Activated CD4-positive, alpha-beta memory T cell treated with anti-CD3 and anti-CD28 coated beads, Interleukin-2, amount 10 ng/mL, durations not matched to agents 7 days and 5 days (primary cell): ENCODE measurements at places on chromosomes 1 and 21.

GRCh38 chr1:201466492-201466891, 2.5 kb downstream of the PHLDA3 start:
- no peak for DNase-seq

DNA sequence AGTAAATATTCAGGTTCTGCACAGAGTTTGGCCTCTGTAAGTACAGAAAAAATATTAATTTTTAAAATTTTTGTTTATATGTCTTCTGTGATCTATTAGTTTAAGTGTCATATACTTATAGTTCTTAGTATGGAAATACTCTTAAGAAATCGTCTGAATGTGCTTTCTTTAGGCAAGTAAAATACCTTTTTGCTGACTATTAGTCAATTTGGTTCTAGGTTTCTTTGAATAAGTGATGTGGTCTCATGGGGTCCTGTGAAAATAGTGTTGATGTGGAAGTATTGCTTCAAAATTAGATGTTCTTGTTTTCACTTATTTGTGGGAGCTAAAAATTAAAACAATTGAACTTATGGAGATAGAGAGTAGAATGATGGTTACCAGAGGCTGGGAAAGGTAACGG, 23.9 kb downstream of the MIGA1 start:
- DNase-seq: no peak

DNA sequence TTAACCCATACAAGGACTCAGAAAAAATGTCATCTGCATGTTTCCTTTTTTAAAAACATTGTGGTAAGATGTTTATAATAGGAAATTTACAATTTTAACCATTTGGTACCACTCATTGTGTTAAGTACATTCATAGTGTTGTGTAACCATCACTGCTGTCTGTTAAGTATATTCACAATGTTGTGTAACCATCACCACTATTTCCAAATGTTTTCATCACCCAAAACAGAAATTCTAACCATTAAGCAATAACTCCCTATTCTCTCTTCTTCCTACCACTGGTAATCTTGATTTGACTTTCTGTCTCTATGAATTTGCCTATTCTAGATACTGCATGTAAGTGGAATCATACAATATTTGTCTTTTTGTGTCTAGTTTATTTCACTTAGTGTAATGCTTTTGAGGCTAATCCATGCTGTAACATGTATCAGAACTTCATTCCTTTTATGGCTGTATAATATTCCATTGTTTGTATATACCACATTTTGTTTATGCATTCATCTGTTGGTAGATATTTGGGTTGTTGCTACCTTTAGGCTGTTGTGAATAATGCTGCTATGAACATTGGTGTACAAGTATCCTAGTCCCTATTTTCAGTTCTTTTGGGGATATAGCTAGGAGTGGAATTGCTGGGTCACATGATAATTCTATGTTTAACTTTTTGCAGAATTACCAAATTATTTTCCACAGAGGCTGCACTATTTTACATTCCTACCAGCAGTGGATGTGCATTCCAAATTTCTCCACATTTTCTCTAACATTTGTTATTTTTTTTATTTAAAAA, 14.1 kb downstream of the HIPK1 start:
- no peak for DNase-seq

DNA sequence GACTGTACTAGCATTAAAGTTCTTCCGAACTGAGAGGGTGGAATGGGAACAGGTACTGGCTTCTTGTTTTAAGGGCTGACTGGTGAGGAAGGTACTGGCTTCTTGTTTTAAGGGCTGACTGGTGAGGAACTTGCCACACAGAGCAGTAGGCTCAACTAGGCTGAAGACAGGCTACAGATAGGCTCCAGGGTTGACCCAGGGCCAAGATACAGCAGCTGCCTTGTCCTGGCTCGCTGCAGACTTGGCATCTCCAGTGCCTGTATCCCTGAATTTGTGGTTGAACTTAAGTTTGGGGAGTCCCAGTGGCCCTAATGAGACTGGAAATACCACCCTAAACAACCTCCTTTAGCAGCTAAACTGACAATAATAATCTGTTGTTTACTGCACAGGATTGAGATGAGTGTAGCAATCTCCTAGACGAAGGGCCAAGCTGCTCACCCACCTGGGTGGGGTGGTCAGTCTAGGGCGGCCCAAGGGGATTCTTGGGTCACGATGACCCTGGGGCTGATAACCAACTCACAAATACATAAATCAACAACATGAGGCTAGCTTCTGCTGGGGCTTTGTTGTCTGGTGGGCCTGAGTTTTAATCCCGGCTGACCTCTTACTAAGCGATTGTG, 227.1 kb downstream of the DISC1 start:
- no peak for DNase-seq

- no peak for DNase-seq
These were observed 3.2 kb upstream of the NUAK2 start for GRCh38 chr1:205324781-205325180.

GRCh38 chr21:35381743-35382310, 332.7 kb upstream of the RUNX1 start:
- no peak for DNase-seq

- DNase-seq: no peak
These were observed at the start of gene TMEM51 for GRCh38 chr1:15153184-15153841. TMEM51 (plus strand) TSS chr1:15153747; CDS start chr1:15215088, 61,341 bp downstream.

- DNase-seq: no peak
These were observed 42.7 kb downstream of the RGL1 start for GRCh38 chr1:183847641-183848040.

DNA sequence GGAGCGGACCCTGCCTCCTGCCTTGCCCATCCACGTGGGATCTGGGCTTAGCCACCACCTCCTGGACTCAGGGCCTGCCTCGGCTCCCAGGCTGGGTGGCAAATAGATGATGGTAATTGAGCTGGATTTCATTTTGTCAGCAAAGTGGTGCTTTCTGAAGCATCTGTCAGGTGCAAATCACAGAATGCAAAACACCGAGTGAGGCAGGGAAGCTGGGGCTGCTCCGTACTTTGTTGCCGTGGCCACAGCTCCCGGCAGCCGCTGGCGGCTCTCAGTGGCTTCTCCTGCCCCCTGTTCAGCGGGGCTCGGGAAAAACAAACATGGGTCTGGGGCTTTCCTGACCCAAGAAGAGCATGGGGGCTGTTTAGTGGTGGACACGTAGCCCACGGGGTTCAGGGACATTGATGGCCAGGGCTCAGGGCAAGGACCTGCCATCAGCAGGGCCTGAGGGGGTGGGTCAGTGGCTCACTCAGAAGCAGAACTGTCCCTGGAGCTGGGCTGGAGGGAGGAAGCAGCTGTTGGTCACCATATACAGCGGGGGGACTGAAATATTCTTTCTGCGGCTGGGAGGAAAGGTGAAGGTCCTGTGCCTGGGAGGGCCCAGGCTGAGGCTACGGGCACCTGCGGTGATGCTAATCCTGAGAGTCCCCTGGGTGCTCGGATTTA, 130.0 kb upstream of the VAMP3 start:
- DNase-seq: no peak

DNA sequence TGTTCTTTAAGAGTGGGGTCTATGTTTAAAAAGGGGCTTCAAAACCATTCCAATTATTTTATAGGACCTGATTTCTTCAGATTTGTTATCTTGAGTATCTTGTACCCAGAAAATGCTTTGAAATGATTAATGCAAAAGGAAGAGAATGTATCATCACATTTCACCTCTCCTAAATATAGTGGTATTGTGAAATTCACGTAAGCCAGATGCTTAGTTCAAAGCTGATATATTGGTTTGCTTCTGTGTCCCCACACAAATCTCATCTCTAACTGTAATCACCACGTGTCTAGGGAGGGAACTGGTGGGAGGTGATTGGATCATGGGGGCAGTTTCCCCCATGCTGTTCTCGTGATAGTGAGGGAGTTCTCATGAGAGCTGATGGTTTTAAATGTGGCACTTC, 8.5 kb downstream of the SOAT1 start:
- DNase-seq: no peak

DNA sequence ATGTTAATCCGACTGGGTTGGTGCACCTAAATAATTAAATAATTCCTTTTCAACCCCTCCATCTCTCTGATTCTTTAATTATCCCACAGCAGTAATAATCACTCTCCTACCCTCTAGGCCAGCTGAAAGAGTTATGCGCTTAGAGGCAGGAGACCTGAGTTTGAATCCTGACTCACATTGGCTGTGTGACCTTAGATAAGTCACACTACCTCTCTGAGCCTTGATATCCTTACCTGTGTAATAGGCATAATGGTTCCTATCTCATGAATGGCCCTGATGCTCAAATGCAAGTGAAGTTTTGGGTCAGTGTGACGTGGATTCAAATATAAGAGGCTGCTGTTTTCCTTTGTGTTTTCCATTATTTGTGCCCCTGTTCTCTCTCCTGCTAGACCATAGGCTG, 8.1 kb downstream of the MYOM3 start:
- no peak for DNase-seq

- DNase-seq: no peak
These were observed 423 bp downstream of the URB1 start for GRCh38 chr21:32392299-32392879.

DNA sequence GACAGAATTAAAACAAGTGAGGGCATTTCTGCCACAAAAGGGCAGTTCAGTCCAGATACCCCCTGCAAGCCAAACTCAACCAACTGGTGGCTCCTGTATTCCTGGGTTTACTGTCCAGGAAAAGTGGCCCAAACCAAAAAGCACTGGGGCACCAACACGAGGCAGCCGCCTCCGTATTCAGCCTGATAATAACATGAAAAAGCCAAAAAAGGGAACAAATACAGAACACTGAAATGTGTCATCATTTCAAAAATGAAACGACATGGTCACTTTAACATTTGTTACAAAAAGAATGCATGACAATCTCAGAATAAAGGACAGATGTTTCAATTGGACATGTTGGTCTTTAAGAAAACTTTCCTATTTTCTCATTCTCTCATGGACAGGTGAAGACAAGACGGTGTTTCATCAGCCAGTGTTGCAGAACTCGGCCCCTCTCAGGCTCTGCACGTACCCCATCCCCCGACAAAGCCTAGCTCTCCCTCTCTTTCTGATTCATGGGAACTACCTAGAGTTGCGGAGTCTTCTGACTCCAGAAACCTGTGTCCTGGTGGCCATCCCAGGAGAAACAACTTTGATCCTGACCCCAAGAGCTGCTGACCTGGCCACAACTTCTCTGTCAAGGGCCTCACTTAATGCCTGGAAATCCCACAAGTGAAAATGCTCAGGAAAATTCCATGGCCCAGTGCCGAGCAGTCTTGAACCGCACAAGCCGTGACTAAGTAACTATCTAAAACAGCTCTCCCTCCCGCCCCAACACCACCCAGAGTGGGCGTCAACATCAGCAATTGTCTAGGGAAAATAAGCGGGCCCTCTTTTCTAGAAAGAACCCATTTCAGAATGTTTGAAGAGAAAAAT, 27.1 kb downstream of the ZBTB17 start:
- DNase-seq: peak; percentile 33

DNA sequence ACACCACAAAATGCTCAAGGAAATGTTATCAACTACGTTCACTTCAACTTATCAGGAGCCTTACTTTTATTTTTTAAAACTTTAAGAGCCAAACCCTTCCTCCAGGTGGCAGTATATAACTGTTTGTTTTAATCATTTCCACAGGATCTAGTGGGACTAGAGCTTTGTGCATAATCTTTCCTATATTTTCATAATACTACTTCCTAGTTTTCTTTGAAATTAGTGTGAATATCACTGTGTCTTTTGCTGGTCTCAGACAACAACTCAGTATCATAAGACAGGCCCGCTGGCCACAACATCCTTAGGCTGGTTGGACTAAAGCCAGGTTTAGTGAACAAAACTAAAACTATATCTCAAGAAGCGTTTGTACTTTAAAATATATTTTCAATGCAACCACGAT, 145.5 kb downstream of the TIAM1 start:
- DNase-seq: no peak

GRCh38 chr1:180178511-180179161, 24.0 kb downstream of the QSOX1 start:
- DNase-seq: peak; percentile 68

DNA sequence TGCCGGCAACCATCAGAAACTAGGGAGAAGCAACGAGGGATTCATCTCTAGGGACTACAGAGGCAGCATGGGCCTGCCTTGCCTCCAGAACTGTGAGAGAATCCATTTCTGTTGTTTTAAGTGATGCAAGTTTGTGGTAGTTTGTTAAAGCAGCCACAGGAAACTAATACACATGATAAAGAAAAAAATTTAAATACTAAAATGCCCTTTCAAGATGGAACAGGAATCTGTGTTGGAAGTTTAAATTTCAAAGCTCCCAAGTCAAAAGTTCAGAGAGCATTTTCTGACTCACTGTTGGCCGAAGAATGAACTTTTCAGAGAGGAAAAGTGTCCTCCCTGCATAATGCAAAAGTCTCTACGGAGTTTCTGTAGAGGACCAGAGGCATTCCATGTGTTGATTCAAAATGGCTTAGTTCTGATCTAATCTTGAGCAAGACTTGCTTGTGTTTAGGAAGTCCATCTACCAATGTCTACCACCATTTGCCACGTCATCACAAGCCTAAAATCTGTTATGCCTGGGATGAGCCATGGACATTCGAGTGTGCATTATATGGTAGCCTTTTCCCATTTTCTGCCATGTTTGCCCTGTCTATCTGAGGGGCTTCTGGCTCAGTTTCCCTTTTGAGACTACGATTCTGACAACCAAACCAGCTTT, 22.4 kb upstream of the ARHGAP29 start:
- no peak for DNase-seq

- peak; percentile 33 for DNase-seq
These were observed 12.6 kb downstream of the FLG2 start for GRCh38 chr1:152347116-152347728.

DNA sequence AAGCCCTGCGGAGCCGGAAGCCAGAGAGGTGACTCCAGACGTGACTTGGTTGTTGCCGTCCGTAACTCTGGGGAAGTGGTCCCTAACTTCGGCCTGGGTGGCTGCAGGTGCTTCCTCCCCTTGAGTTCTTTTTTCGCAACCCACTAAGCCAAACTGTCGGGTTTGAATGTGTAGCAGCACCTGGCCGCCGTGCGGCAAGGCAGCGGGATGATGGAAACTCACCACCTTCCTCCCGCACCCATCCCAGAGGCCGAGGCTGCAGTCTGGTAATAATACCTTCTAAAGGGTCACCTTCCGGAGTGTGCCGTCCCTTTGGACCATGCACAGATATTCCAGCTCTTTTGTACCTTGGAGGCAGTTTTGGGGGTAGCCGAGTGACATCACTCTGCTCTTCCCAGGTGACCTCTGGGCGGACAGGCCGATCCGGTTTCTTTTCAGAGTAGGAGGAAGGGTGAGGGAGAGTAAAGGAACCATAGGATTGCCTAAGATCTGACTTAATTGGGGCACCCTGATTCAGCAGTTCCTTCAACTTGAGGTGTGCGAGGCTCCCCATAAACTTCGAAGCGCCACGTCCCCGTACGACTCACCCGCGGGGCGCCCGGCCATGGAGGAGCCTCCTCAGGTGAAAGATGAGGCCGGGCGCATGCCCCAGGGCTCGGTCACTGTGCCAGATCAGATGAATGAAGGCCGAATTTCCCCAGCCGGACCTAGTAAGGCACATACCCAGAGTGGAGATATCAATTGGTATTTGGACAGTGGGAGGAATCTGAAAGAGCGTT, 1.0 kb downstream of the KCNK1 start:
- peak; percentile 28 for DNase-seq

- DNase-seq: no peak
These were observed 55.8 kb downstream of the CENPF start for GRCh38 chr1:214658785-214659184.

GRCh38 chr1:12597792-12598191, 20.2 kb downstream of the DHRS3 start:
- no peak for DNase-seq
